ENCODE measurements at places on chromosomes 5 and 9. TPM values are rescaled to one million over a fixed set of nuclear protein-coding genes. Genes with fewer than 3 reads are reported as not detected.

- peaks cover 5% of the 10 kb centered on the region for H3K4me1 ChIP-seq
- no peak overlapping the region for H3K4me3 ChIP-seq
- DNase-seq, result peak; percentile 78
- H3K27ac ChIP-seq, result no peak overlapping the region
- H3K27me3 ChIP-seq, result peaks cover 10% of the 10 kb centered on the region
- no peaks in the 10 kb centered on the region for H3K36me3 ChIP-seq
Measured at GRCh38 chr9:137174722-137175293, 3.0 kb upstream of the TMEM210 start.

DNA sequence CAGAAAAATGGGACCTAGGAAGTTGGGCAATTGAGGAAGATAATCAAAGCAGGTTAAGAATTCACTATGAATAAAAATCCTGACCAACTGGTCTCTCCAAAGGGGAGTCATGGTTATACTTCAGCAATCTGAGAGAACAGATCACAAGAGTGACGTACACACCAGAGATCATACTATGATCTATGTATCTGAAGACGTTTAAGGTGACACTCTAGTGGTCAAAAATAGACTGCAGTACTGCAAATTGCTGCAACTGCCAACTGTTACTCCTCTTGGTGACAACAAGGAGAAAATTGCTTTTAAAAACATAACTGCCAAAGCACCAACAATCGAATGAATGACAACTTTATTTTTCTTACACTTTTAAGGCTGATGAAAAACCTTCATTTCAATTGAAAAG, 4.9 kb downstream of the AK6 start:
- H3K4me1 ChIP-seq, result peaks cover 34% of the 10 kb centered on the region
- H3K27ac ChIP-seq, result peak overlapping the region; percentile 40
- DNase-seq, result peak; percentile 12
- peaks cover 51% of the 10 kb centered on the region for H3K36me3 ChIP-seq
- H3K27me3 ChIP-seq, result no peaks in the 10 kb centered on the region

DNA sequence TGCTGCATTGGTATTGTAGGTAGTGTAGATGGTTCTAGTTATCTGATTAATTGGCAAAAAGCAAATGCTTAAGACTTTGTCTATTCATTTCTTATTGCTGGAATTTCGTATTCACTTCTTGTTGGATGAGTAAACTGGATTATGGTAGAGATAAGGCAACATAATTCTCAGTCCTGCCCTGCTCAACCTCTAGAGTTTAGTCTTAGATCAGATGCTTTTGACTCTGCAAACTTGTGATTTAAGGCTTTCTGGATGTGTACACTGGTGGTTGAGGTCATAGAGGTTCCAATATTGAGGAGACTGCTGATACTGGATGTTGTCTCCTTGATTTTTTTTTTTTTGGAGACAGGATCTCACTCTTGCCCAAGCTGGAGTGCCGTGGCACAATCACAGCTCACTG, 35.0 kb downstream of the KIF2A start:
- H3K4me1 ChIP-seq, result peaks cover 62% of the 10 kb centered on the region
- H3K36me3 ChIP-seq, result peaks cover 41% of the 10 kb centered on the region
- DNase-seq, result no peak
- H3K27ac ChIP-seq, result peak overlapping the region; percentile 92
- no peaks in the 10 kb centered on the region for H3K27me3 ChIP-seq
- H3K4me3 ChIP-seq, result no peak overlapping the region

DNA sequence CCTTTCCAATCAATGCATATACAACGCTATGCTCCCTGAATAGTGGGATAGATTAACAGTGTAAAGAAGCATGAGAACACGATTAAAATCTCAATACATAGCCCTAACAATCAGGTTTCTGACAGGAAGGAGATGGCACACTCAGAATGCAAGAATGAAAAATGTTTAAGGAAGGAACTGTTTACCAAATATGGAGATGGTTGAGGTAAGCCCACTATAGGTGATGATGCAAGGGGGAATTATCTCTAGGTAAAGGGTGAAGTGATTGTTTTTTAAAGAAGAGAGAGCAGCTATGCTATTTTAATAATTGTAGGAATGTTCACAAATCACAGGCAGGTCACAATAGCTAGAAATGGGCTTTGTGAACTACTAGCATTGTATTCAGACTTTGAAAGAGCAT, 302.4 kb downstream of the CHSY3 start:
- H3K4me1 ChIP-seq, result no peaks in the 10 kb centered on the region
- no peaks in the 10 kb centered on the region for H3K27me3 ChIP-seq
- no peak overlapping the region for H3K27ac ChIP-seq
- H3K4me3 ChIP-seq, result no peak overlapping the region

- peaks cover 34% of the 10 kb centered on the region for H3K4me1 ChIP-seq
- no peak overlapping the region for H3K4me3 ChIP-seq
- no peaks in the 10 kb centered on the region for H3K27me3 ChIP-seq
- H3K27ac ChIP-seq, result peak overlapping the region; percentile 40
- peaks cover 19% of the 10 kb centered on the region for H3K36me3 ChIP-seq
Measured at GRCh38 chr5:35626108-35626507, 8.4 kb downstream of the SPEF2 start.

GRCh38 chr5:172493002-172493401, 38.7 kb upstream of the SH3PXD2B start:
- no peak overlapping the region for H3K4me3 ChIP-seq
- H3K36me3 ChIP-seq, result no peaks in the 10 kb centered on the region
- H3K27ac ChIP-seq, result no peak overlapping the region
- no peak for DNase-seq
- peaks cover 2% of the 10 kb centered on the region for H3K27me3 ChIP-seq

DNA sequence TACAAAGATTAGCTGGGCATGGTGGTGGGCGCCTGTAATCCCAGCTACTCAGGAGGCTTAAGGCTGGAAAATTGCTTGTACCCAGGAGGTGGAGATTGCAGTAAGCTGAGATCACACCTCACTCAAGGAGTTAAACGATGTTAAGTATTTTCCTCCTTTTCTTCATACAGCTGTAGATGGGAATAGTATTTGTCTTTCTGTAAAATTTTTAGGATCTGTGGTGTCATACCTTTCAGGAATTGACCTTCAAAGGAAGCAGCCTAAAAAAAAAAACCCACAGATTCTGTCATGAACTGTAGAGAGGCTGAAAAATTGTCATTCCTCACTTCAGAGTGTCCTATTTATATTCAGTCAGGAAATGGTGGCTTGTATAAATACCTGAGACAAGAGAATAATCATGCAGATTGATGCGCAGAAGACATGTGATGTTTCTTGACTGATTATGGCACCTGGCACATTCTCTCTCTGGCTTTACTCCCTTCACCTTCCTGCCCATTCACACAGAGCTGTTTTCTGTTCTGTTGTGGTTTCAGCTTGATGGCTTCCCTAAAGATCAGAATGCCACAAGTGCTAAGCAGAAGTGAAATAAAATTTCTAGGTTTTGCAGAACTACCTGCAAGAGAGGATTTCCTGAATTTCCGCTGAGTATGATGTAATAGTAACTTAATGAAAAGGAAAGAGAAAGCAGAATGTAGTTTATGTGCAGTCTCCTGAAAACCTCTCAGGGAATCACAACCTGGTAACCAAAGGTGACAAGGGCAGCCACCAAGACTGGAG, 3.8 kb downstream of the IFNA1 start:
- DNase-seq, result peak; percentile 11
- H3K27ac ChIP-seq, result no peak overlapping the region
- H3K4me1 ChIP-seq, result peaks cover 13% of the 10 kb centered on the region
- H3K4me3 ChIP-seq, result peak overlapping the region; percentile 0
- no peaks in the 10 kb centered on the region for H3K27me3 ChIP-seq
- no peaks in the 10 kb centered on the region for H3K36me3 ChIP-seq

DNA sequence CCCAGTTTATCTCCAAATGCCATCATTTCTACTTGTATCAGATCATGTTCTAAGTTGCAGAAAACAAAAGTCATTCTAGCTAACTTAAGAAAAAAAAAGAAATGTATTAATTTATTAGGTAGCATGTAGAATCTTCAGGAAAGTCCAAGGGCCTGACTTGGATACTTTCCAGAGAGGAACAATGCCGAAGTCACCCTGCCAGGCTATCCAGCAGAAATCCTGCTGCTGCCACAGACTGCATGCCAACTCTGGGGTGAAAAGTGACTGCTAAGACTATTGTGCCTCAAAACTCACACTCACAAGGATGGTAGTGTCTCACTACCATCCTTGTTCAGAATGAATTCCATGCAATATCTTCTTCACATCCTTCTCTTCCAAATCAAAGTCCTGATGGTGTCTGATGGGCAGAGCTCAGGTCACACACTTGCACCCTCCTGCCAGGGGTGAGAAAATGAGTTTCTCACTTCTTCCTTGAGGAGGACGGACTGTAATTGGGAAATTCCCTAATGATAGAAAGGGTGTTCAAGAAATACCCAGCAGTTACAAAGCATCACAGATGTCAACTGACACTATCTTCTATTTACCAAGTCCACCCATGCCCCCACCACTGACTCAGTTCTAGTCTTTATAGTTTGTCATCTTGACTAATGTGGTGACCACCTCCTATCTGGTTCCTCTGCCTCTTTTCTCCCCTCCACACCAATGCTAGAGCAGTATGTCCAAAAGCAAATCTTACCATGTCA, 279.4 kb downstream of the CWC27 start:
- peak; percentile 15 for DNase-seq
- no peak overlapping the region for H3K4me3 ChIP-seq
- no peaks in the 10 kb centered on the region for H3K36me3 ChIP-seq
- no peaks in the 10 kb centered on the region for H3K4me1 ChIP-seq
- no peaks in the 10 kb centered on the region for H3K27me3 ChIP-seq

GRCh38 chr5:40652441-40653220, 27.1 kb upstream of the PTGER4 start:
- H3K27me3 ChIP-seq, result no peaks in the 10 kb centered on the region
- H3K4me1 ChIP-seq, result peaks cover 69% of the 10 kb centered on the region
- peak; percentile 60 for DNase-seq
- peaks cover 3% of the 10 kb centered on the region for H3K36me3 ChIP-seq
- H3K27ac ChIP-seq, result peak overlapping the region; percentile 94
- H3K4me3 ChIP-seq, result peak overlapping the region; percentile 71

DNA sequence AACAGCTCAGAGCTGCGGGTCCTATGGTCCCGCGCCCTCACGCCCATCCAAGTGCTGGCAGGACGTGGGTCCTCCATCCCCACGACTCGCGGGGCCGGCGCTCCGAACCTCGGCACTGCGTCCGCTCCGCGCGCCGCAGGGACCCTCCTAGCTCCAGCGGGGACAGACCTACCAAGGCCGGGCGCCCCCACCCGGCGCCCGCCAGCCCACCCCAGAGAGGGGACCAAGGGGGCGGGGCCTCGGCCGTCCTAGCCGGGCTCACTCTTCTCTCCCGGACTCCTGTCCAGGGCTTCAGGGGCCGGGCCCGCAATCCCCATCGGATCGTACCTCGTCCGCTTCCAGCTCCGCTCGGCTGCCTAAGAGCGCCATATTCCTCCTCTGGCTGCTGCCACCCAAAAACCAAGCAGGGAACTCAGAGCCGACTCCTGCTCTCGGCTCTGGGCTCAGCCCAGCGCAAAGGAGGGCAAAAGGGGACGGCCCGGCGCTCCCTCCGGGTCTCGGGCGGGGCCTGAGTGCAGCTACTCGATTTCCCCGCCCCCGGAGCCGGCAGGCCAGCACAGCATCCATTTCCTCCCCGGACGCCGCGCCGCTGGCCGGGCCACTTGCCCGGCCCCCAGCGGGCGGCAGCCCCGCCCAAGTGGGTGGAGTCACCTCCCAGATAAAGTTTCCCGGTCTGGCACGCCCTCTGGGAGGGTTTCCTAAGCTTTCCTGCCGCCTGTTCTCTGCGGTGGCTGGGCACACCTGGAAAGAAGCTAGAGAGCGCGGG, at the start of gene TTC39B:
Gene TTC39B, minus strand, starts transcription at position 460 of the 766 bp plus-strand sequence. Its CDS starts 91 bp downstream, at position 369.
- no peaks in the 10 kb centered on the region for H3K27me3 ChIP-seq
- peaks cover 6% of the 10 kb centered on the region for H3K36me3 ChIP-seq
- peak; percentile 90 for DNase-seq
- H3K4me1 ChIP-seq, result peaks cover 46% of the 10 kb centered on the region
- peak within 1 kb of the TSS; percentile 97 for H3K27ac ChIP-seq

- H3K36me3 ChIP-seq, result no peaks in the 10 kb centered on the region
- H3K27me3 ChIP-seq, result peaks cover 32% of the 10 kb centered on the region
- no peak for DNase-seq
- peaks cover 9% of the 10 kb centered on the region for H3K4me1 ChIP-seq
- H3K27ac ChIP-seq, result no peak overlapping the region
Measured at GRCh38 chr5:79070350-79070667, 742 bp downstream of the BHMT2 start.

GRCh38 chr5:110371725-110372041, 354.8 kb downstream of the TMEM232 start:
- no peak for DNase-seq
- H3K36me3 ChIP-seq, result no peaks in the 10 kb centered on the region
- H3K27me3 ChIP-seq, result no peaks in the 10 kb centered on the region

DNA sequence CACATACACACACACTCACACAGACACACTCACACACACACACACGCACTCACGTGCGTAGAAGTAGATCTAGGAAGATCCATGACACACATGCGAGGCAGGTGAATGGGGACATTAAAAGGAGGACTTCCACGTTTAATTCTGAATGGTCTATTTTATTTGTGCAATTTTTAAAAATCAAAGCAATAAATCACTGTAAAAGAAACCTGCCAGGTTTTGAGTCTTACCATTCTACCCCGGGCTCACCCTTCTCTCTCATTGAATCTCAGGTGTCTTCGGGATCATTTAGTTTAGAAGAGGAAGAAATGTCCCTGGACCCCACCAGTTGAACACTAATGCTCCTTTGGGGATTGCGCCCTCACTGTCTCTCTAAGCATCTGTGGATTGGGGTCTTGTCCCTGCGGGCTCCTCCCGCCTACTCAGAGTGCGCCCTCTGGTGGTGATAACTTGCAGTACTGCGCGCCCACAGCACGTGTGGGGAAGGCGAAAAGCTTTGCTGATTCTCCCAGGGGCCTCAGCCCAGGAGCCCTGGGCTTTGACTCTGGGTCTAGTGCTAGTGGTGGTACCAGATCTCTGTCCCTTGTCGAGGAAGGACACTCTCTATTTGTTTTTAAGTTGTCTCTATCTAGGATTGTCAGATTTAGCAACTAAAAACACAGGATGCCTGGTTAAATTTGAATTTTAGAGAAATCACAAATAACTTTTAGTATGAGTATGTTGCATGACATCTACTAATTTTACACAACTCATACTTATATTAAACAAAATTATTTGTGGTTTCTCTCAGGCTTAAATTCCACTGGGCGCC, 34.8 kb downstream of the BOD1 start:
- no peak overlapping the region for H3K27ac ChIP-seq
- peak; percentile 67 for DNase-seq
- H3K4me3 ChIP-seq, result no peak overlapping the region
- peaks cover 3% of the 10 kb centered on the region for H3K36me3 ChIP-seq
- H3K4me1 ChIP-seq, result no peaks in the 10 kb centered on the region
- H3K27me3 ChIP-seq, result peaks cover 3% of the 10 kb centered on the region

GRCh38 chr9:137688725-137689124, 69.9 kb downstream of the EHMT1 start:
- peaks cover 43% of the 10 kb centered on the region for H3K4me1 ChIP-seq
- no peaks in the 10 kb centered on the region for H3K27me3 ChIP-seq

GRCh38 chr9:122232796-122233306, 4.1 kb upstream of the LHX6 start:
- H3K27me3 ChIP-seq, result peaks cover 8% of the 10 kb centered on the region
- H3K4me3 ChIP-seq, result no peak overlapping the region
- H3K4me1 ChIP-seq, result no peaks in the 10 kb centered on the region
- no peak overlapping the region for H3K27ac ChIP-seq
- H3K36me3 ChIP-seq, result no peaks in the 10 kb centered on the region

The PPP3R2 gene
- not detected for total RNA-seq

The ARHGEF39 gene
- 19.9 TPM for total RNA-seq

The DMXL1 gene
- total RNA-seq, result 20.8 TPM

The IFNA6 gene
- not detected for total RNA-seq

The TMEFF1 gene
- total RNA-seq, result 0.78 TPM

The PPP1R26 gene
- total RNA-seq, result 0.58 TPM

The CDH10 gene
- not detected for total RNA-seq

All from activated CD8-positive, alpha-beta T cell treated with anti-CD3 and anti-CD28 coated beads for 36 hours (primary cell).